Suppressor macrophage (primary cell): ENCODE measurements at places on chromosomes 2 and 18.
A peak's percentile ranks its signal among the peaks of the same experiment; 100 is the strongest.

- no peak for DNase-seq
Measured at GRCh38 chr2:187566712-187567111, 12.5 kb upstream of the TFPI start.

GRCh38 chr2:35410431-35411061 lies 945.0 kb upstream of the CRIM1 start:
- DNase-seq, result peak; percentile 64

GRCh38 chr2:174568425-174568824 lies 29.2 kb downstream of the WIPF1 start:
- peak; percentile 26 for DNase-seq

DNA sequence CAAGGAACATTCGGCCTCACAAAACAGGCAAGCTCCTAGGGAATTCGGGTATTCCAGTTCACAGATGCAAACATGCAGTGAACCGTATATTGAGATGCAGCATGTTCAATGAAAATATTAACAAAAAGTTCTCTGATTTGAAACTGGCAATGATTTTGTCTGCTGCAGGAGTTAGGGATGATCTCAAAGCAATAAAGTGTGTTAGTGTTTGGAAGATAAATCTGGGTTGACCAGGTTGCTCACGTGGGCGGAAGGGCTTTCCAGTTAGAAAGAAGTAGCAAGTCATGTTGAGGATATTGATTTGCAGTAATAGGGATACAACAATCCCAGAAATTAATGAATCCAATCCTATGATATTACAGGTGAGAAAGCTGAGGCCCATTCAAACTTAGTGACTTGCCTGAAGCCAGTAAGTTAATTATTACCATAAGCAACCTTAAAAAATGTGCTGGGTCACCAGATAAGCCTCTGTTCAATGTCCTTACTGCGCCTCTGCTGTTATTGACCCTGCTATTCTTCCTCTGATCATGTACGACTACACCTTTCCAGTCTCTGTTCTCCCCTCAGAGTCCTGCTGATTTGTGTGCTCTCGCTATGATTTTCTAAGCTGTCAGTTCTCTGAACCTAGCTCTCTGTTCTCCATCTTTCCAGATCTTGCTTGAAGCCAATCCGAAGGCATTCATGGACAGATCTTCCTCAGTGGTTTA lies 370.8 kb downstream of the DSEL start:
- DNase-seq, result no peak

- no peak for DNase-seq
Measured at GRCh38 chr2:46387292-46387691, 90.1 kb downstream of the EPAS1 start.
